ENCODE measurements at places on chromosomes 11 and 22.

- DNase-seq, result no peak
Observed at GRCh38 chr22:39277142-39277607, 32.4 kb upstream of the PDGFB start.

DNA sequence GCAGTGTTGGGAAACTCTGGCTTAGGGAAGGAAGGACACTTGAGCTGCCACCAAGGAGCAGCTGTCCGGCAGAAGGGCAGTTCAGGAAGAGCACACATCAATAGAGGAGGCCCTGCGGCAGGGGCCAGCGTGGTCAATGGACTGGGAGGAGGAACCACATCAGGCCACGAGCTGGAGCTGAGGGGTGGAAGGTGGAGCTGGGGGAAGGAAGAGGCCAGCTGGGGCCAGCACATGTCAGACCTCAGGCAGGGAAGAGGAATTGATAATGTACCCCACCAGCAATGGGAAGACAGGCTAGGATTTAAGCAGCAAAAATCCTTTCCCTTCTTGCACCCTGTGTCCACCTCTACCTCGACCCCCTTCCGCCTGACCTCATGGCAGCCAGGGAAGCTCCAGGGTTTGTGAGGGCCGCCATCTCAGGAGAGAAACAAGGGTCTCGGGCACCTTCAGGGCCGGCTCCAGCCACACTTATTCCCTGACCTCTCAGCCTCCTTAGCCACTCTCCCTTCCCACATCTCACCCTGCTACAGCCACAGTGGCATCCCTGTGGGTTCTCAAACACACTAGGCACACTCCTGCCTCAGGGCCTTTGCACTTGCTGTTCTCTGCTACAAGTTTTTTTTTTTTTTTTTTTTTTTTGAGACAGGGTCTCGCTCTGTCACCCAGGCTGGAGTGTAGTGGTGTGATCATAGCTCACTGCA is 157.8 kb upstream of the GRK3 start:
- DNase-seq, result no peak

GRCh38 chr22:38952281-38952993 is 5.0 kb upstream of the APOBEC3A start:
- no peak for DNase-seq

- DNase-seq, result no peak
Observed at GRCh38 chr22:37280718-37281117, 1.6 kb upstream of the CYTH4 start.

- no peak for DNase-seq
Observed at GRCh38 chr11:116938471-116939070, 101.1 kb upstream of the APOA1 start.

- no peak for DNase-seq
Observed at GRCh38 chr22:36252754-36253522, at the start of gene APOL1. Gene APOL1 (plus strand): TSS chr22:36253133. CDS start chr22:36254956, 1,823 bp downstream.

- DNase-seq, result no peak
Observed at GRCh38 chr11:33980897-33981296, 70.6 kb upstream of the CAPRIN1 start.

DNA sequence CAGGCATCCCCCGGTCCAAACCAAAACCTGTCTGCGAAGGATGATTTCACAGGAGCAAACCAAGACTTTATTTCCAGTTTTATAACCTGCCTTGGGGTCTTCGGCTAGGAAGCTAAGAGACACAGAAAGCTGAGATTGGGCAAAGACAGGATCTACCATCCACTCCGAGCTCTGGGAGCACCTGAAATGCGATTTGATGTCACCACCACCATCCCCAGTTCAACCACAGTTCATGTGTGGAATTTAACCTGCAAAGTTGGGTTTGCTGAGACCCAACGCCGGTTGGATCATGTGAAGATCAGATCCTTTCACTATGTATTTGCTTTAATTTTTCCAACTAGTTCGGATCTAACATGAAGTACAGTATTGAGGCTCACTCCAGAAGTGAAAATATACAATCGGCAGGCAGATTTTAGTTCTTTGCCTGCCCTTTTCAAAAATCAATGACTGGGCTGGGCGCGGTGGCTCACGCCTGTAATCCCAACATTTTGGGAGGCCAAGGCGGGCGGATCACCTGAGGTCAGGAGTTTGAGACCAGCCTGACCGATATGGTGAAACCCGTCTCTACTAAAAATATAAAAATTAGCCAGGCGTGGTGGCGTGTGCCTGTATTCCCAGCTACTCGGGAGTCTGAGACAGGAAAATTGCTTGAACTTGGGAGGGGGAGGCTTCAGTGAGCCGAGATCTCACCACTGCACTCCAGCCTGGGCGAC is 1.4 kb upstream of the C11orf24 start:
- no peak for DNase-seq

- DNase-seq, result no peak
Observed at GRCh38 chr11:82004537-82005213, 729.0 kb downstream of the FAM181B start.

GRCh38 chr11:111230122-111230465 is 15.4 kb upstream of the POU2AF2 start:
- no peak for DNase-seq

DNA sequence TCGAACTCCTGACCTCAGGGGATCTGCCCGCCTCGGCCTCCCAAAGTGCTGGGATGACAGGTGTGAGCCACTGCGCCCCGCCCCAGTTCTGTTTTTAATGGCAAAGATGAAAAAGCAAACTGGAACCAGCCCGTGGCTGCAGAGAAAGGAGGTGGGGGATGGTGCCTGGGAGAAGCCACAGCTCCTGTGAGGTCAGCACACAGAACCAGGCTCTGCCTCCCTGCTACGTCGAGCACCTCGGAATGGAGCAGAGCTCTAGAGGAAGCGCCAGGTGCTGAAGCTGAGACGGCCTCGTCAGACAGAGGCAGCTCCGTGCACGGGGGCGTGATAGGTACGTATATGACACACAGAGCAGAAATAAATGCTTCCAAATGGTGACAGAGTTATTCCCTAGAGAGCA is 8.5 kb downstream of the DRD4 start:
- no peak for DNase-seq

DNA sequence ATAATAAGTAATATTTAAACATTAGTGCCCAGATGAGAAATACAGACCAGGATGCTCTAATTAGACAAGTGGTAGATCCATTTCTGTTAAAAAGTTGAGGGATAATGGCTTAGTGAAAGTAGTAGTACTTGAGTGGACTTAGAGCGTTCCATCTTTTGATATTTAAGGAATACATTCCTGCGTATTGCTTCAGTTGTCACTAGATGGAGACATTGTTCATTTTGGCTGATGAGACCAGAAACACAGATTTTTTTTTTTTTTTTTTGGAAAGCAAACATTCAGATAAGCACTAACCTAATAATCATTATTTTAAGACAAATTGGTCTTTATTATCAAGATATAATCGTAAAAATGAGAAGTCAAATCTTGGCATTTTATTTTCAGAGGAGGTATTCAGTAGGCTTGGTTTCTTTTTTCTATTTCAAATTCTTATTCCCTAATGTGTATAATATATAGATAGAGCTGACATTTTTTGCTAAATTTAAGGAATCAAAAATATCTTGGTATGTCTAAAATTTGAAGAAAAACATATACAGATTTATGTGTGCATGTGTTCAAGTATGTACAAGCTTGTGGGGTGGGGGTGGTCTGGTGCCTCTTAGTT is 92.9 kb downstream of the DYNC2H1 start:
- DNase-seq, result no peak

GRCh38 chr22:44183287-44183588 is 2.5 kb downstream of the PARVG start:
- no peak for DNase-seq

- DNase-seq, result no peak
Observed at GRCh38 chr11:48063424-48063978, 83.1 kb downstream of the PTPRJ start.

DNA sequence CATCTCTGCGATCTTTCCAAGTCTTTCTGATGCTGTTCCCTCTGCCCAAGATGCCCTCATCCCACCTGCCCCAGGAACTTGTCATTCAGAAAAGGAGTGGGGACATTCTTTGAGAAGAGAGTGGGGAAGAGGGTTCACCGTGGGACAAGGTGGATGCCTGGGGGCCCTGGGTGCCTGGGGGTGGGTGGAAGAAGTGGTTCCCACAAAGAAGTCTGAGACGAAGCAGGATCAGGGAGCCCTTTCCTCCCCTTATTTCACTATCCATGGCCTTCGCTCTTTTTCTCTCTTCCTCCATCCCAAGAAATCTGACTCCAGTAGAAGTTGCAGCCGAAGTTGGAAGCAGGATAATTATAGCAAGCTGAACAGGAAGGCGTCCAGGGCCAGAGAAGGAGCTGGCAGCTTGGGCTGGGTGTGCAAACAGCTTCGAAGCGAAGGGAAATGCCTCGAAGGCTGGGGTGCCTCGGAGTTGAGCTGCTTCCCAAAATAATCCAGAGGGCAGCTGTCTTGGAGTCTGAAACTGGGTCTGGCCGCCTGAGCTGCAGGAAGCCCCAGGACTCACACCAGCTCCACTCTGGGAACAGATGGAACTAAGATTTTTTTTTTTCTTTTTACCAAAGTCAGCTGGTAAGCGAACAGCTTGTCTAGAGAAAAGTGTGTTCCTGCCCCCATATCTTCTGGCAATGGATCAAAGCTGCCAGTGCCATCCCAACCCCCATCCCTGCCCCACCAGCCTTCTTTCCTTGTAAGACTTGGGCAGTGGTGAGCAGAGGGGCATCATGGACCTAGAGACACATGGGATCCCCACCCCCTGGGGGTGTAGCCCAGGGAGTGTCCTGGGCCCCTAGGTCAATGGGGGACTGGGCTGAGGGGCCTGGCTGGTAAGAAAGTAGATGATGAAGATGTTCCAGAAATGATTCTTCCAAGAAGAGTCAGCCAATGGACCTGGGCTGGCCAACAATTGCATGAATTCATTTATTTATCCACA is 31.5 kb downstream of the PARVG start:
- no peak for DNase-seq

DNA sequence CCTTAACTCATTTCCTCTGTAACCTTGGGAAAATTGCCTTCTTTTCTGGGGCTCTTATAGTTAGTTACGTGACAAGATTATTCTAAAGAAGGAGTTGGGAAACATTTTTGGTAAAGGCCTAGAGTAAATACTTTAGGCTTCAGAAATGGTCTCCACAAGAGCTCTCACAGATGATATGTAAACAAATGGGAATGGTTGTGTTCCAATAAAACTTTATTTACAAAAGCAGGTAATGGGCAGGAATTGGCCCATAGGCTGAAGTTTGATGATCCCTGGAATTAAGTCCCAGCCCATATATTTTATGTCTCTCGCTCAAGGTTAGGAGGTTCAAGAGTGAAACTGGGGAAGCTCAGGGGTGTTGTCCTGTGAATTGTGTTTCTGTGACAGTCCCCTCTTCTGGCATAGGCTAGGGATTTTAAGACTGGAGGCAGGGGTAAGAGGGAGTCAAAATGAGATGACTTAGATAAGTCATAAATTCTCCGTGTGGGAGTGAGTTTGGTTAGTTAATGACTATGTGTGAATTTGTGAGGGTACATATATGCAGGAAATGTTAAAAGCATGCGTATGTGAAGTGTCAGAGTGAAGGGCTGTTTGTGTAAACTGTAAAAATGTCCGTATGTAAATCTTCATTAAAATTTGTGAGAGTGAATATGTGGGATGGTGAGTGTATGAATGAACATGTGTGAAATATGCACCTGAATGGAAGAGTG is 7.4 kb upstream of the OR52B4 start:
- no peak for DNase-seq

GRCh38 chr22:38313384-38313955 is 3.8 kb downstream of the CSNK1E start:
- no peak for DNase-seq

GRCh38 chr11:21615955-21616371 is 576.9 kb upstream of the ANO5 start:
- DNase-seq, result no peak

- DNase-seq, result no peak
Observed at GRCh38 chr22:44537467-44537866, 39.4 kb upstream of the RTL6 start.

- DNase-seq, result no peak
Observed at GRCh38 chr22:42243802-42244060, 26.7 kb downstream of the TCF20 start.

DNA sequence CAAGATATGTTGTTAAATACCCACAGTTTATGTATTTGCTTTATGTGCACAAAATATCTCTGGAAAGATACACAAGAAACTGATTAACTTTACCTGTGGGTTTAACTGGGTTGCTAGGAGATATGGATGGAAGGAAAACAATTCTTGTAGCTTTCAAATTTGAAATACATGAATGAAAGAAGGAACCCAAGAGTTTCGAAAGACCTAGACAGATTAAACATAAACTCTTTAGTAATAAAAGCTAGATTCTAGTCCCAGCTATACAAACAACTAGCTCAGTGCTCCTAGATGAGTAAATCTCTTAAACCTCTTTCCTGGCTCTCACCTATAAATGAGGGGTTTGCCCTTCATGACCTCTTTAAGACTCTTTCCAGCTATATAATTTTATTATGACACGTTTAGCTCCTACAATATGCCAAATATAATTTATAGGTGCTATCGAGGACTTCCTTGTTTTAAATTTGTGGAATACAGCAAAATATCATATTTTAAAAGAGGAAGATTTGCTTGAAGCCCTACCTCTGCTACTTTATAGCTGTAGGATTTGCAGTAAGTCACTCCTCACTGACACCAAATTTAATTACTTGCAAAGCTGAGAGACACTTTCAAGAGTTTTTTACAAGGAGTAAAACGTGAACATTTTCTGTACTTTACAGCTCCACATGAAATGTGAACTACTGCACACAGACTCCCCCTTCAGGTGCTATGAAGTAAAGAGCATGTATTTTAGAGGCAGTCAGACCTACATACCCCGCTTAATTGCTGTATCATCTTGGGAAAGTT is 50.7 kb downstream of the RRAS2 start:
- no peak for DNase-seq

DNA sequence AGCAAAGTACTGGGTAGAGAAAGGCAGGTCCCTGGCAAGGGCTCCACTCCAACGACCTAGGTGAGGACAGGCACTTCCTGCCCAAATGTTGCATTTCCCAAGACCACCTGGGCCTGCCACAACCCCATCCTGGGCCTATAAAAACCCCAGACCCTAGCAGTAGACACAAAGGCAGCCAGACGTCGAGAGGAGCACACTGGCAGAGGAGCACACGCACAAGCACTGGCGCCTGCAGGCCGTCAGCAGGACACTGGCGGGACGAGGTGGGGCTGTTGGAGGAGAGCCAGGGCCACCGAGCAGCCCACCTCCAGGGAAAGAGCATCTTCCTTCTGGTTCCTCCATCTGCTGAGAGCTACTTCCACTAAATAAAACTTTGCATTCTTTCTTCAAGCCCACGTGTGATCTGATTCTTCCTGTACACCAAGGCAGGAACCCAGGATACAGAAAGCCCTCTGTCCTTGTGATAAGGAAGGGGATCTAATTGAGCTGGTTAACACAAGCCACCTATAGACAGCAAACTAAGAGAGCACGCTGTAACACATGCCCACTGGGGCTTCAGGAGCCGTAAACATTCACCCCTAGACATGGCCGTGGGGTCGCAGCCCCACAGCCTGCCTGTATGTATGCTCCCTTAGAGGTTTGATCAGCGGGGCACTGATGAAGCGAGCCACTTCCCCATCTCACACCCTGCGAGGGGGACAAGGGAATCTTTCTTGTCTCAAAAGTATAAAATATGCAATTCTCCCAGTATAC is 89.7 kb upstream of the MTMR2 start:
- DNase-seq, result no peak
